ENCODE measurements at places on chromosomes 5 and 9.
A peak's percentile ranks its signal among the peaks of the same experiment; 100 is the strongest.

GRCh38 chr5:137708796-137709559 lies 26.9 kb downstream of the KLHL3 start:
- DNase-seq, result no peak

GRCh38 chr9:4691795-4692194 lies 12.4 kb downstream of the CDC37L1 start:
- DNase-seq, result no peak

DNA sequence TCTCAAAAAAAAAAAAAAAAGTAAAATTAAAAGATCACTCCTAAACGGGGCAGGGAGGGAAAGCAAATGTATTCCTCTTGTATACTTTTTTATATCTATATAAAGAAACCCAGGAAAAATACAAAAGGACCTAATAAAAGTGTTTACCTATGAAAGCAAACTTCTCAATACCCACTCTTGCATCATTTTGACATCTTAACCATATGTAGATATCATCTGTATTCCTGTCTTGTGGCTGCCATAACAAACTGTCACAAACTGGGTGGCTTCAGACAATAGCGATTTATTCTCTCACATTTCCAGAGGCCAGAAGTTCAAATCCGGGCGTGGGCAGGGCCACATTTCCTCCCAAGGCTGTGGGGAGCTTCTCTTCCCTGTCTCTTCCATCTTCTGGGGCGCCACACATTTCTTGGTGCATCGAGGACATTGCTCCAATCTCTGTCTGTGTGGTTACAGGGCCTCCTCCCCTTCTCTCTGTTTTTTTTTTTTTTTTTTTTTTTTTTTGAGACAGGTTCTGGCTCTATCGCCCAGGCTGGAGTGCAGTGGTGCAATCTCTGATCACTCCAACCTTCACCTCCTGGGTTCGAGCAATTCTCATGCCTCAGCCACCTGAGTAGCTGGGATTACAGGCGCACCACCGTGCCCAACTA lies 58.4 kb upstream of the IL17B start:
- no peak for DNase-seq

DNA sequence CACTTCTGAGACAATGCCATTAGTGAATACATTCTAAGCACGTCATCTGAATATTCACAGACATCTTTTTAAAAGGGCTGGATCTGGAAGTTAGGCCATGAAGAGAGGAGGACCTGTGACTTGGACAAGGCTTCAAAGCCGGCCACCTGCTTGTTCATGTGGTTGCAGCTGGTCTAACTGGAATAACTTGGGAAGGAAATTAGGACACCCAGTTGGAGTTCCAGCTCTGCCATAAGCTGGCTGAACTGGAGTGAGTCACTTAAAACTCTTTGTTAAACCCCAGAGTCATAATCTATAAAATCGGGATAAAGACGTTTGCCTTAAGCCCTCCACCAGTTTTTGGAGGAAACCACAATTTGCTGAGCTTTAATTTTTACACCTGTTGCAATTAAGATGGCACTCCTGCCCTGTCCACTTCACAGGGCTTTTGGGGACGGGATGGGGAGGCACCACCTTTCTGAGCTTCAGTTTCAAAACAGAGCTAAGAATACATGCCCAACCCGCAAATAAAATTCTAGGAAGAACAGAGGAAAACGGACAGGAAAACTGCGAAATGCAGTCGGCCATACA lies 536 bp upstream of the STX17 start:
- DNase-seq, result no peak

DNA sequence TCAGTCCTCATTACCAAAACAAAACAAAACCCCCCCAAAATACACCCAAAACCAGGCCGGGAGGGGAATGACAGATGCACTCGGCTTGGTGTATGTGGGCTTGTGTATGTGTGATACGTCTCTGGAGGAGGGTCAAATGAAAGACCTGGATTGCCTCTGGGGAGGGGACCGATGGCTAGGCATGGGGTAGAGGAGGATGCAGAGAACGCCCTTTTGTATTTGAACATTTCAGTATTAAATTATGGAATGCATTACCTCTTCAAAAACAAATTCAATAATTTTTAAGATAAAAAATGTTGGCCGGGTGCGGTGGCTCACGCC lies 61.4 kb downstream of the LMX1B start:
- DNase-seq, result no peak

DNA sequence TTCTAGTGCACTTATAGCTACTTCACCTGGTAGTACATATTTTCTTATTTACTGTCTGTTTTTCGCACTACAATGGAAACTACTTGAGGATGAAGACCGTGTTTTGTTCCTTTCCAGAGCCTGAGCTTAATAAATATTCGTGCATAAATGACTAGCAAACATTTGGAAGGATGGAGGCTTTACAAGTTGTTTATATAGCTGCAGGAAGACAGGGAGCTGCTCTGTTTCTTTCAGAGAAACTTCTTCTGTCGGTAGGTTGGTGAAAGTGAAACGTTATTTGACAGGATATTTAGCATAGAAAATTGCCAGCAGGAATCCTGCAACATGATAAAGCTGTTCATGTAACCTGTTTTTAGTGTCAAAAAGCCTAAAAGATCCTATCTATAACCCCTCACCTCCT lies 210.6 kb downstream of the PCSK5 start:
- no peak for DNase-seq

- no peak for DNase-seq
These were observed 3.5 kb downstream of the NFX1 start for GRCh38 chr9:33293782-33294181.

DNA sequence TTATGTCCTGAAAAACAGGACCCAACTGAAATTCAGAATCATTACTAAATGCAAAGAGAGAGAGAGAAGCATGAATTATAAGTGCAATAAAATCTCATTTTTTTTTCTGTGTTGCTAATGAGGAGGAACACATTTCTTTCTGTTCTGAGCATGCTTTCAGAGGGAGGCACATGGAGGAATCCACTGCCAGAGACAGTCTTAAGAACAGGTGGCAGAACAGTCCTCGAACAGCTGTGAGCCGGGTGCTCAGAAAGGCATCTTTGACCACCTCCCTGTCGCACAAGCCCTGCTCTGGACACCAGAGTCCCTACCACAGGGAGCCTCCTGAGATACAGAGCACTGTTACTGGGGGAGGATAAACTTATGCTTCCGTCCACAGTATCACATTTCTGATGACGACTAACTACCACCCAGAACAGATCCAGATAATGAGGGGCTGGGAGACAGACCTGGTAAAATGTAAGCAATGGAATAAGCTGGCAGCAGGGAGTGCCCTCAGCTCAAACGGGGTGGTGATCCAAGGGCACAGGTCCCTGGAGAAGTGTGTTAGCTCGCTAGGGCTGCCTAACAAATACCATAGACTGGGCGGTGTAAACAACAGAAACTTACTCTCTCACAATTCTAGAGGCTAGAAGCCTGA lies 134.0 kb downstream of the SLC1A3 start:
- DNase-seq, result no peak

DNA sequence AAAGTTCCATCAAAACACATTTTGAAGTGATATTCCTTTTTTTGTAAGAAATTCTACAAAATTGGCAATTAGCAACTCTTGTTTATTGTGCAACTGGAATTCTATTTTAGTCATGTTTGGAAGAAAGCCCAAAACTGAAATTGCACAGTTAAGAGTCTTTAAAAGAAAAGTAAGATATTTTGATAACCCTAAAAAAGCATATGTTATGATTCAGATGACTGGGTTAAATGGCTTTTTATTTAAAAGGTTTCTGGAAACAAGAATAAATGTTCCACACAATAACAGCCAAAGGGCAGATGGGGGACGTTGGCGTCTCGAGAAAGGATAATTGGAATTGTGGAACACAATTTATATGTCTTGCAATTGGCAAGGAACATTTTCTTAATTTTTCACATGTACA lies 275.2 kb downstream of the CDH9 start:
- no peak for DNase-seq

DNA sequence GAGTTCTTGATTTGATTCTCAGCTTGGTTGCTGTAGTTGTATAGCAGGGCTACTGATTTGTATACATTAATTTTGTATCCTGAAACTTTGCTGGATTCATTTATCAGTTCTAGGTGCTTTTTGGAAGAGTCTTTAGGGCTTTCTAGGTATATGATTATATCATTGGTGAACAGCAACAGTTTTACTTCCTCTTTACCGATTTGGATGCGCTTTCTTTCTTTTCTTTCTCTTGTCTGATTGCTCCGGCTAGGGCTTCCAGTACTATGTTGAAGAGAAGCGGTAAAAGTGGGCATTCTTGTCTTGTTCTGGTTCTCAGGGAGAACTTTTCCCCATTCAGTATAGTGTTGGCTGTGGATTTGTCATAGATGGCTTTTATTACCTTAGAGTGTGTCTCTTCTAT lies 158.9 kb downstream of the SAXO1 start:
- no peak for DNase-seq

- no peak for DNase-seq
These were observed 127.6 kb downstream of the TMEM174 start for GRCh38 chr5:73300337-73301207.

DNA sequence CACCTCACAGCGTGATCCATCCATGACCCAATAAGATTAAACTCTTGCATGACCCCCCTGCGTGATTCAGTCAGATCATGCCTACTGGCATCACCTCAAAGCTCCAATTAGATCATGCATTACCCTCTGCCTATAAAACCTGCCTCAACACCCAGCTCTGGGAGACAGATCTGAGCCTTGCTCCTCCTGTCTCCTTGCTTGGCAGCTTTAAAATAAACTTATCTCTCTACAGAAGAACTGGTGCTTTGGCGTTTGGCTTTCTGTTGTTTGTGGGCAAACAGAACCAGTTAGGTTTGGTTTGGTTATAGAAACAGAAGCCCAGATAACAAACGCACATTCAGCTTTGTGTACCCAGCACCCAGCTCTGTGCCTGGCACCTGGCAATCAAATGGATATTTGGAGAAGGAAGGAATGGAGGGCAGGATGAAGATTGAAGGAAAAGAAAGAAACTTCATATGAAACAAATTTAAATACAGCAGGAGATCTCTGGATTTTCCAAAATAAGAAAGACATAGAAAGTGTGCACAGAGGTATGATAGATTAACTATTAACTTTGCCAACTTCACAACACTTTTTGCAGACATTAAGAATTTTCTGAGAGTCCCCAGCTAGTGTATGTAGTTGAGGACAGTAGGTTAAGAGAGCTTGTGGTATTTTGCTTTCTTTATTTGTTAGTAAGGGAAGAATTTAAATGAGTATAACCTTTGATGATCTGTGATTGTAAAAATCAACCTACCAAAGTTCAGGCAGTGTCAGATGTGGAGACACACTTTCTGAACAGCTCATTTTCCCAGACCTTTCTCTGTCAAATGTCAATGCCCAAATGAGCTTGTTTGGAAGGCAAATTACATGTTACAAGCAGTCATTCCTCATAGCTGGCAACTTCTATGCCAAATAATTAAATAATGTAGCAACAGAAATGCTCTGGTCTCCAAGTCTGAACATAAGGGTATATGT lies 102.1 kb upstream of the ASTN2 start:
- DNase-seq, result no peak

DNA sequence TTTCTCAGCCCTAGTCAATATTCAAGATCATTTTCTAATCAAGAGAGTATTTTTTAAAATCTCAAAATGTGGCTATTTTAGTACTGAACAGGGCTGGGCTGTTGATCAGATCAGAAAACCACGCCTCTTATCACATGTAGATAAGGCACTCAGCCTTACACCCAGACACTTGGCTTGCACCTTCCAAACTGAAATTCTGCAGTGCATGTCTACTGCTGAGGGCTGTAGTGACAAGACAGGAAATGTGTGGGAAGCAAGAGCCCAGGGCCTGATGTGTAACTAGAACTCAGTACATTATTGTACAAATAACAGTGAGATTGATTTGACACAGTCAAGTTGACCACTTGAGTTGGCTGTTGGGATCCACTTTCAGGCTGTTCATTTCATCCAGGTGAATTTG lies 48.6 kb downstream of the UBE2QL1 start:
- no peak for DNase-seq

DNA sequence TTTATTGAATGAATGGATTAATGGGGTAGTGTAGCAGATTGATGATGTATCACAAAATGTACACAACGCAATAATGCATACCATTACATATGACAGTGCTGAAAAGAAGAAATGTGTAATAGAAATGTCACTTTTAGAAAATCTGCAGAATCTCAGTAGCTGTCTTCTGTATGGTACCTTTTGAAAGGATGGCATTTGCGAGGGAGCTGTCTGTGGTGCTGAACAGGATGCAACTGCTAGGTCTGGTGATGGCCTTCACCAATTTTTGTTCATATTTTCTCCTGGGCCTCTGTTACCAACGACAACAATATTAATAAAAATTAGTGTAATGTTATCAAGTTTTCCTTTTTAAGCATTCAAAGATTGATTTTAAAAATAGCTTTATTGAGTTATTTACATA lies 36.2 kb upstream of the OTULIN start:
- no peak for DNase-seq

DNA sequence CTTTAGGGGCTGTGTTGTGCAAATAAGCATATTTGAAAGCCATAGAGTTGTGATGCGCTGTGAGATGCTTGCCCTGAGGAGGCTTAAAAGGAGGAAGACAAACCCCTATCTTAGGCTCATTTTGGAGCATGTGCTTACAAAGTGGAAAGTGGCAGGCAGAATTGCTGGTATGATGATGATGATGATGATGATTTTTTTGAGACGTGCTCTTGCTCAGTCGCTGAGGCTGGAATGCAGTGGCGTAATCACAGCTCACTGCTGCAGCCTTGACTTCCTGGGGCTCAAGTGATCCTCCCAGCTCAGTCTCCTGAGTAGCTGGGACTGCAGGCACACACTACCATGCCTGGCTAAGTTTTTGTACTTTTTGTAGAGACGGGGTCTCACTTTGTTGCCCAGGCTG lies 1.7 kb downstream of the CNOT8 start:
- no peak for DNase-seq

GRCh38 chr5:149688406-149688805 lies 41.7 kb upstream of the PPARGC1B start:
- no peak for DNase-seq

DNA sequence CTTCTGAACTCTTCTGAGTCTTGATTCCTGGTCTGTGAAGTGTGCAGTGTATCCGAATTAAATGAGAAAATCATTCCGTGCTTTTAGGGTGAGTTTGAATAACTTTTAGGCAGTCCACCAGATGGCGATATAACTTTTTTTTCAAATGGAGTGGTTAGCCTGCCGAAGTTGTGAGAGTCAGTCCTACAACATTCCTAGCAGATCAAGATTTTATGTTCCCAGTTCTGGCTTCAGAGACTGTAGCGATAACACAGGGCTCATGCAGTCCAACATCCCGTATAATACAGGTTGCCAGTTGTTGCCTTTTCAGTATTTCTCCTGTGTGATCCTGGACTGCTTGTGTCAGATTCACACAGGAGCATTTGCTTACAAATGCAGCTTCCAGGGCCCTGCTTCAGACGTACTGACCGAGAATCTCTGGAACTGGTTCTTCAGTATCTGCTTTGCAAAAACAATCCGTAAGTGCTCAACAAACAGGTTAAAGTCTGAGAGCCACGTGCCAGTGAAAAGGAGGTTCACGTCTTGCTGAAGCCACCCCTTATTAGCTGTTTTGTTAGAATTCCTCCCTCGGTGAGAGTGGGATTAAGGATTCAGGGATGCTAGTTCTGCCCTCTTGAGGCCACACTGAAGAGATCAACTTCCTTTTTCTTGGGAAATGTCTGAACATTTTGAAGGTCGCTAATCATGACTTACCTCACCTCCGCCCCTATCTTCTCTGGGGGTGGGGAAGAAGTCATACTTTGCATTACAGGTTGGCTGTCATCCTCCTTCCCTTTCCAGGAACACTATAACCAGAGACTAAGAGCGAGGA lies 22.8 kb downstream of the SMIM3 start:
- peak; percentile 51 for DNase-seq
